Fibroblast of villous mesenchyme (primary cell): ENCODE measurements at places on chromosomes 5 and 9. TPM values are rescaled to one million over a fixed set of nuclear protein-coding genes. Genes with fewer than 3 reads are reported as not detected.

WNT8A gene
- total RNA-seq, result not detected in 2 replicates

GPR21 gene
- total RNA-seq, result 1.9 and 3.0 TPM in 2 replicates

PRDM12 gene
- total RNA-seq, result not detected in 2 replicates

DNA sequence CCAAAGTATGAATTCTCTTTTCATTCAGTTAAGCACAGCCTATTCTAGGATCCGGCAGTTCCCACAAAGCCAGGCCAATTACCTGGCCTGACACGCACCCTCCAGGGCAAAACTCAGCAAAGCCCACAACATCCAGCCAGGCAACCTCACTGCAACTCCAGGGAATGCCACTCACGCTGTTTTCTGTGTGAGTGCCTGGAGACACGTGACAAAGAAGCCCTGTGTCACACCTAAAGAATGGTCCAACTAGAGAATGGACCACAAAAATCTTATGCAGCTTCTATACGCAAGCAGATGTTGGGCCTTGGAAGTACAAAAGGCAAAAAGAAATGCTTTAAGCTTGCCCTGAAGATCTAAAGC lies 20.2 kb downstream of the RETREG1 start:
- DNase-seq, result no peak

- no peak for DNase-seq
Observed at GRCh38 chr5:91770400-91770799, 387.3 kb upstream of the ARRDC3 start.

GRCh38 chr9:33229359-33230114 lies 10.4 kb upstream of the SPINK4 start:
- DNase-seq, result no peak

- no peak for DNase-seq
Observed at GRCh38 chr5:157358871-157359270, 92.9 kb downstream of the CYFIP2 start.

MARCOL gene
- total RNA-seq, result not detected in 2 replicates

DNA sequence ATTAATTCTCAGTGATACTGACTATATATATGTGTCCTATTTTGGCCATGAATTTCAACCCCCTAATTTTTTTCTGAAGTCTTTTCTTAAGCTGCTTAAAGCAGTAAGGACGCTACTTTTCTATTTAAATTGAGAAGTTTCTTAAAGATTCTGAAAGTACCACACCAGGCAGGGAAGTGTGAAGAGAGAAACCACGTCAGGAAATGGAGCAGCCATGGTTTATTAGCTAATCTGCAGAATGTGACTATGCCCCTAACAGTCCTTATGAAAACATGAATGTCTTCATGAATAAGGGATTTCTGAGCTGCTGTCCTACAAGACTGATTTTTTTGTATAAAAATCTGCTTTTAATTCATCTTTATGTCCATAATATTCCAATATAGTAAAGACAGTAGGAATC lies 1724.3 kb upstream of the C9orf72 start:
- no peak for DNase-seq

SPATA31C1 gene
- total RNA-seq, result not detected in 2 replicates

KIF4B gene
- under 0.01 TPM in 1 of 2 replicates, not detected in the other for total RNA-seq

- DNase-seq, result no peak
Observed at GRCh38 chr9:30676651-30677050, 1707.8 kb upstream of the ACO1 start.

DNA sequence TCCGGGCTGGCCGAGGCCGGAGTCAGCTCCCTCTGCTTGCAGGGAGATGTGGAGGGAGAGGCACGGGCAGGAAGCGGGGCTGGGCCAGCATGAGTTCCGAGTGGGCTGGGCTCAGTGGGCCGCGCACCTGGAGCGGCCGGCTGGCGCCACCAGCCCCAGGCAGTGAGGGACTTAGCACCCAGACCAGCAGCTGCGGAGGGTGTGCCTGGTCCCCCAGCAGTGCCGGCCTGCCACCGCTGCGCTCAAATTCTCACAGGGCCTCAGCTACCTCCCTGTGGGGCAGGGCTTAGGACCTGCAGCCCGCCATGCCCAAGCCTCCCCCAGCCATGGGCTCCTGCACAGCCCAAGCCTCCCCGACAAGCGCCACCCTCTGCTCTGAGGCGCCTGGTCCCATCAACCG lies 700.3 kb downstream of the DNAH5 start:
- no peak for DNase-seq

SLC36A2 gene
- total RNA-seq, result not detected in 2 replicates

WNK2 gene
- total RNA-seq, result not detected in 2 replicates

GRCh38 chr9:127979333-127980059 lies 1.3 kb downstream of the EEIG1 start:
- peak; percentile 62 for DNase-seq

- no peak for DNase-seq
Observed at GRCh38 chr9:93467462-93467861, 14.1 kb upstream of the FAM120AOS start.

DNA sequence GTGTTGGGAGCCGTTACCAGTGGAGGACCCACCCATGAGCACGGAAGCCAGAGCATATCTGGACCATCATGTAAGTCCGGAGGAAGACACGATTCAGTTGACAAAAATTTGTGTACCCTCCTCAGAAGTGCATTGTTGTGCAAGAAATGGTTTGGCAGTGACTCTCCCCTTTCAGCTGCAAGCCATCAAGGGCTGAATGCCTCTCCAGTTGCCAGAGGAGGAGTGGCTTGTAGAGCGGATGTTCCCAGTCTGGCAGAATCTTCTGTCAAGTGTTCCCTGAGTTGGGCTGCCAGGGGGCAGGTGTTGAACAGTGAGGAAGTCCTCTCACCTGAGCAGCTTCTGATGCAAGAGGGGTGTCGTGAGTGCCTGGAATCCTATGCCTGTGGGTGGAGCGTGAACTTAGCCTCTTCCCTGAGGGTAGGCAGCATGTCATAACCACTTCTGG lies 27.6 kb upstream of the CDKN2AIPNL start:
- peak; percentile 92 for DNase-seq

TUSC1 gene
- total RNA-seq, result 6.9 and 12.2 TPM in 2 replicates
